Right cardiac atrium (tissue), 5 donors: ENCODE measurements at places on chromosomes 6 and 20.

GRCh38 chr20:57215426-57215825 lies 51.0 kb downstream of the BMP7 start:
- DNase-seq: no peak

DNA sequence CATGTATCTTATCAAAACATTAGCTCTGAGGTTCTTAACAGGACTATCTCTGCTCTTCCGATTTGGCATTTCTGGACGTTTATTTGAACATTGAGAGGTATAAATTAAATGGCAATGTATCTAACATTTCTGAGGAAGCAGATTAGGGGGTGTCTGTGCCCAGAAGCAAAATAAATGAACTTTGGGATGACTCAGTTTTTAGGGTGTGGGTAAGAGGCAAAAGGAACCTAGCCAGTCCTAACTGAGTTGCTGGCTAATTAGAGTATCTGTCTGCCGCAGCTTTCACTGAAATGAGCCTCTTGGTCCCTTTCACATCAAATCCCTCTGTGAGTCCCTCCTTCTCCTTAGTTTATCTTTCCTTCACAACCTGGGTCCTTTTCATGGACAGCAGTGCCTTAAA lies 1.1 kb downstream of the RNF144B start:
- no peak for DNase-seq

GRCh38 chr6:106275692-106276091 lies 49.9 kb downstream of the ATG5 start:
- no peak for DNase-seq

- DNase-seq: no peak
These were observed 968.9 kb upstream of the EYS start for GRCh38 chr6:66675906-66676305.

DNA sequence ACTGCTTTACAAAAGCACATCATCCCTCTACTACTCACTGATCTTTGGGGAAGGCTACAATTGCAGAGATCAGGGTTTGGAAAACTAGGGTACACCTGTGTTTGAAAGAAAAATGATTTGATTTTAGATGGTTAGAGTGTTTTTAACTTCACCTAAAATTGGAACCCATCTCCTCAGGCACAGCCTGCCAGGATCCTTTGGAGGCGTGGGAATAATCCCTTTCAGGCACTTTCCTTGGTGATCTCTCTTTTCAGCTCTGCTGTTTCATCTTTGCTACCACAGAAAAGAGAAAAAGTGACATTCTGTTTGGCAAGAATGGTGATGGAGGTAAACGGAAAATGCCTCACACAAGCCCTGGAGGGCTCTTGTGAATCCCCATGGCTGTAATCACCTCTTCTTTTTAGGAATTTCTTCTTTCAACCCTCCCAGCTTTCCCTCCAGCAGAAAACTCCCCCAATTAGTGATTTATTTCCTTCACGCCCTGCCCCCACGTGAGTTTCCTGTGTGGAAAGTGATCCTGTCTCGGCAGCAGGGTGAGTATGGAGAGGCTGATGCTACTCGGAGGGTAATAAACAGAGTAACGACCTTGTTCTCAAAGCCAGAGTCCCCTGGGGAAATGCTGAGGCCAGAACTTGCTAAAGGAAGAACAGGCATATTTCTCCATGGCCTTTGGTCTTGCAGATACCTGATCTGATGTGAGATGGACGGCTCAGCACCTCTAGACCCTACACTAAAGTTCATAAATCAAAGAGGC lies 9.2 kb downstream of the KCNG1 start:
- DNase-seq: no peak

DNA sequence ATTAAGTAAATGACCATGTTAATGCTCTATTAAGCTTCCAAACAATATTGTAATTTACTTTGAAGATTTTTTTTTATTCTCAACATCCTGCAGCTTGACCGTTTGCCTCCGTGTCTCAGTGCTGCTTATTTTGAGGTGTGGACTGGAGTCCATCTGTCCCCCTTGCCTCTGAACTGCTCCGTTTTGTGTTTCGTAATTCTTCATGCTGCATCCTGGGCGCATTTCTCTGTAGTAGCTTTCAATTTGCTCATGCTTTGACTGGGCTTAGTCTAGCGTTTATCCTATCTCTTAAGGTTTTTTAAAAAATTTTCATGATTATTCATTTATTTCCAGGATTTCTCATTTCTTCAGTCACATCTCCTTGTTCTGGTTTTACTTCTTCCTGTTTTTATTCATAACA lies 37.8 kb downstream of the PTPN1 start:
- DNase-seq: no peak

GRCh38 chr20:57622579-57623381 lies 2.6 kb upstream of the ZBP1 start:
- peak; percentile 78 for DNase-seq

DNA sequence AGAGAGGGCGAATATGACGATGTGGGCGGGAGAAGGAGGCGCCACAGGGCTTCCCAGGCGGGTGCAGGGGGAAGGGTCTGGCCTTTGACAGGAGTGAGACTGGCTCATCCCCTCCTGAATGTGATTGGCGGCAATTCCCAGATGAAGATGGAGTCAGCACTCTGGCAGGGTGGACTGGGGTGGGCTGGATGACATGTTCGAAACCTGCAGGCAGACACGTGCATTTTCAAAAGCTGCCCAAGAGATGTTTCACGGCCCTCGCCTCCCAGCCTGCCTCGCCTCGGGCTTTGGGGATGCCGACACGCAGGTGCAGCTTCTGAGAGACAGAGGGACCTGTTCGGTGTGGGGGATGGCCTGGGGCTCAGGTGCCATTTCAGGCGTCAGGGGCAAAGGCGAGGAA lies 66.8 kb upstream of the AFDN start:
- no peak for DNase-seq

DNA sequence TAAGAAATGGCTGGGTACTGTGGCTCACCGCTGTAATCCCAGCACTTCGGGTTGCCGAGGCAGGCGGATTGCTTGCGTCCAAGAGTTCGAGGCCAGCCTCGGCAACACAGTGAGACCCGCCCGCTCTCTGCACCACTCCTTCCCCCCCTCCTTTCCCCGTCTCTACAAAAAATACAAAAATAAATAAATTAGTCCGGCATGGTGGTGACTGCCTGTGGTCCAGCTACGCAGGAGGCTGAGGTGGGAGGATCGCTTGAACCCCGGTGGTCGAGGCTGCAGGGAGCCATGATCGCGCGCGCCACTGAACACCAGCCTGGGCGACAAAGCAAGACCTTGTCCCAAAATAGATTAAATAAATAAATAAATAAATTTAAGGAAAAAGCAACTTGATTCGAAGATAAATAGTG lies 448 bp upstream of the RNF114 start:
- no peak for DNase-seq

- DNase-seq: no peak
These were observed 268.8 kb downstream of the KCNQ5 start for GRCh38 chr6:72890671-72891070.

- peak; percentile 73 for DNase-seq
These were observed 143.5 kb upstream of the AFDN start for GRCh38 chr6:167683028-167683862.

GRCh38 chr6:121187833-121188200 lies 146.5 kb downstream of the TBC1D32 start:
- no peak for DNase-seq

DNA sequence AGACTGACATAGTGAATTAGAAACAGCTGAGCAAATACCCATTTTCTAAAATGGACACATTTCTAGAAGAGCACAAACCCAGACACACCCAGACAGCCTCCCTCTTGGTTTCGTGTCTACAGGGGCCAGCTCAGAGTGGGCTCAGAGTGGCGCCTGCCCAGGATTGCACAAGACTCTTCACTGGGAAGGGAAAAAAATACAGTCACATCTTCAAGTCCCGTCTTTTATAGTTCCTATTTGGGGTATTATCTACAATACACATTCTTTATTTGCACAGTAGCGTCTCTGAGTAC lies 246.1 kb upstream of the AFDN start:
- peak; percentile 69 for DNase-seq

GRCh38 chr6:24228681-24229255 lies 102.8 kb downstream of the NRSN1 start:
- DNase-seq: no peak

GRCh38 chr6:14546036-14546435 lies 428.5 kb downstream of the CD83 start:
- DNase-seq: no peak

DNA sequence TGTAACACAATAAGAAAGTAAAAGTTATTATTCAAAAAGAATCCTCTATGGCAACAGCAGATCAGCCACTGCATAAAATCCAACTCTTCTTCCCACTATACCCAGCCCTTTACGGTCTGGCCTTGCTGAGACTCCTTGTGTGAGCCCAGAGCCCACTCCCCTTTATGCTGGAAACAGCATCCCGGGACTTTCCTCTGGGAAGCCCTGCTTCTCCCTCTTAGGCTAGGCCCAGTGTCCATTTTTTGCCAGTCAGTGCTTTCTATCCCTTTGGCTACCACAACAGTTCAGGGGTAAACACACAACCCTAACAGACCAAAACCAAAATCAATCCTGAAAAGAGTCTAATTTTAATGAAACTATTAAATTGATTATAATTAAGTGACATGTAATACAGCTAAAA lies 20.6 kb downstream of the FKBP5 start:
- no peak for DNase-seq

GRCh38 chr6:44504301-44504791 lies 116.8 kb downstream of the CDC5L start:
- no peak for DNase-seq

DNA sequence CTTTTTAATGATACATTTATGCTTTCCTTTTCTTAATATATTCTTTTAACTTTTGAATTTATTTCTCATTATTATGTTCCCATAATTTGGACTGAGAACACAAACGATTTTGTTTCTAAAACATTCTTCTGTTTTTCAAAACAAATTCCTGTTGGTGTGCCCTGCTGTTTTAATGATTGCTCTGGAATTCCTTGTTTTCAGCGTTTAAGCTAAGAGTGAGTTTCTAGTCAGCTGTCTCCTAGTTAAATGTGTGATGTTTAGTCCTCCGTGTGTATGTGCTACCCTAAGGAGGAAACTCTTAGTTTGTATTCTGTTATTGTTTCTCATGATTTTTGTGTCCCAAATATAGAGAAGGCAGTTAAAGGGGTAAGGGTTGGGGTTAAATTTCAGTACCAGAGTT lies 306.1 kb upstream of the RGS17 start:
- no peak for DNase-seq

- DNase-seq: no peak
These were observed 6.7 kb upstream of the KHDC1L start for GRCh38 chr6:73231986-73232391.

GRCh38 chr6:28291573-28291972 lies 10.2 kb downstream of the PGBD1 start:
- DNase-seq: no peak

- peak; percentile 72 for DNase-seq
These were observed 26.5 kb downstream of the MTHFD1L start for GRCh38 chr6:150891888-150892485.

DNA sequence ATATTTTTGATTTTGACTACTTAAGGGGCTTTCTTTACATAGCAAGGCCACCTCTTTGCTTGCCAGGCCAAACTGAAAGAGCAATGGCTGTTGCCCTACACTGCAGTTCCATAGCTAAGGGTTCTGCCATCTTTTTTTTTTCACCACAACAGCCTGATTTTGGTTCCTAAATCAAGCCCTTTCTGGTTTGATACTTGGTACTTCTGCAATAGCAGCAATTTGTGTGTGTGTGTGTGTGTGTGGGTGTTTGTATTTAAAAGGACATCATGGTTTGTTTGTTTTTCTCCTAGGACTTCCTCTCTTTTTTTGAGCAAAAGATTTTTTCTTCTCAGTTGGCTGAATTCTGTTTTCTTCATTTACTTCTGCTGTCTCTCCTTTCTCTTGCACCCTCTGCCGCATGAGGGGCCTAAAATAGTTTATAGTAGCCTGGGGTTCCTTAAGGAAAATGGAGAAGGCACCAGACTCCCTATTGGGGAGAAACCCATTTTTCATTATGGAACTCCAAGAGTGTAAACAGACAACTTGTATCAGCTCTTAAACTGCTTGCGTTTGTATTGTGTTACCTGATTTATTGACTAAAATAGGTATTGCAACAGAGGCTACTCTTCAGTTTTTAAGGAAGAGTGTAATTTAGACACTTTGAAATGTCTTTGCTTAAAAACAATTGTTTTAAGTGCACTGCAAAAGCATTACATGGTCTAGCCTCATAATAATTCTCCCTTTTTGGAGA lies 12.2 kb upstream of the GCLC start:
- no peak for DNase-seq

DNA sequence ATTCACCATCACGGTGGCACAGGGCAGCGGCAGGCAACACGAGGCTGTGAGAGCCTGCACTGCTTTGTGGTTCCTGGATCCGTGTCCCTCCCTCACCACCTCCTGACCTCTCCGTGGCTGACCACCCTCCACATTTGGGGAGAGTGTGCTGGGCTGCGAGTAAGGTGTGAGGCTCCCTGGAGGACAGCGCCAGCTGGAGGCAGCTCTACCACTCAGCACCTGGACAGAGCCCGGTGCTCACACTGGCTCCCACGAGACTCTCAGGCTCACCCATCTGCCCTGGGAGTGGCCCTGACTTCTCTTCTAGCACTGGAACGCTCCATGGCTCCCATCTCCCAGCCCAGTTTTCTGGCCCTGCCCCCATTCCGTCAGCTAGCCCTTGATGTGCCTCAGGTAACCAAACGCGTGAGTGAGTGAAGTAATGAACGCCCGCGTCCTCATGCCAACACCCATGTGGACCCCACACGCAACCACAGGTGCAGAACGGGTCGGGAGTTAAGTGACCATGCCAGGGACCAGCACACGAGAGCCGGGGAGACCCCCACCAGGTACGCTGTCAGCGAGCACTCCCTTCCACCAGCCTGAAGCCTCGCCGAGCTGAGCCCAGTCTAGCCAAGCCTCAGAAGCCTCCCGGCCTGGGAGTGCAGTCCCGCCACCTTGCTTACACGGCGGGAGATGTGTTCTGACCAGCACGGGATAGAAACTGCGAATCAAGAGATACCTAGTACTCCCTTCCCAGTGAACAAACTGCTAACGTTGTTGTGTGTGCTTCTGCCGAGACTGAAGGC lies 137.2 kb downstream of the WDR27 start:
- no peak for DNase-seq

- no peak for DNase-seq
These were observed 183.7 kb upstream of the CEP162 start for GRCh38 chr6:84411060-84411629.

DNA sequence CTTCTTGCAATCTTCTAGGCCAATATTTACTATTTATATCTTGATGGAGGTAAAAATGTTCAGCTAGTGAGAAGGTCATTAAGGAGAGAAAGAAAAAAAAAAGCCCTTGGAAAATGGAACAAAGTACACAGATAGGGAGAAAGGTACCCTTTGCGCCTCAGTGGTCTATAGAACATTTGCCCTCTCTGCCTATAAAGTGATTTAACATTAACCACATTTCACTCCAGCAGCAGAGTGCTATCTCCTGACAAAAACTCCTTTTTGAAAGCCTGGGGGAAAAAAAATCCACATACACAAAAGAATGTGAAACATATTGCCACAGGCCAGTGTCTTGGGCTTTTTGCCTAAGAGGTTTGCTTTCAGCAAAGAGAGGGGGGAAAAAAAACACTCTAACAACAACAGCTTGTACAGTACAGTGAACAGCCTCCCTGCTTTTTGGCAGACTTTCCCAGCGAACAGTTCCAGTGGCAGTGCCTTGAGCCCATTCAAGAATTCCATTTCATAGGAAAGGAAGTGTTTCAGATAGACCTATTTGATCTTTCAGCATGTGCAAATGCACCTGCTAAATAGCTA lies 695 bp downstream of the ARHGAP18 start:
- peak; percentile 77 for DNase-seq
